ENCODE measurements at places on chromosomes 12 and 14.

- no peak for DNase-seq
Observed at GRCh38 chr12:55673638-55674037, 34.1 kb downstream of the ITGA7 start.

DNA sequence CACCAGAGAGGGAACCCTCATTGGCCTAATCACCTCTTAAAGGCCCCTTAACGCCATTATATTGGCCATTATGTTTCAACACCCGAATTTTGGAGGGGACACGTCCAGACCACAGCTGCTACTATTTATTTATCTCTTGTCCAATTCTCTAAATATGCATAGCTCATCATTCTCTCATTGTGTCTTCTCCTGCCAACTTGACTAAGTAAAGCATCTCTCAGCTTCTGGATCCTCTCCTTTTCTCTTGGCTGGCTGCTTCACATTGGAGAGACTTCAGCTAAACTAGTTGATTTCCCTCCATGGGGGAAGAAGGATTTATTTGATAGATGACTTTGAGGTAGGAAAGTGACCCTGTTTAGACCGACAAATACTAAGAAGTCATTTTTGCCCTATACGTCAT is 120.4 kb upstream of the KRR1 start:
- no peak for DNase-seq

DNA sequence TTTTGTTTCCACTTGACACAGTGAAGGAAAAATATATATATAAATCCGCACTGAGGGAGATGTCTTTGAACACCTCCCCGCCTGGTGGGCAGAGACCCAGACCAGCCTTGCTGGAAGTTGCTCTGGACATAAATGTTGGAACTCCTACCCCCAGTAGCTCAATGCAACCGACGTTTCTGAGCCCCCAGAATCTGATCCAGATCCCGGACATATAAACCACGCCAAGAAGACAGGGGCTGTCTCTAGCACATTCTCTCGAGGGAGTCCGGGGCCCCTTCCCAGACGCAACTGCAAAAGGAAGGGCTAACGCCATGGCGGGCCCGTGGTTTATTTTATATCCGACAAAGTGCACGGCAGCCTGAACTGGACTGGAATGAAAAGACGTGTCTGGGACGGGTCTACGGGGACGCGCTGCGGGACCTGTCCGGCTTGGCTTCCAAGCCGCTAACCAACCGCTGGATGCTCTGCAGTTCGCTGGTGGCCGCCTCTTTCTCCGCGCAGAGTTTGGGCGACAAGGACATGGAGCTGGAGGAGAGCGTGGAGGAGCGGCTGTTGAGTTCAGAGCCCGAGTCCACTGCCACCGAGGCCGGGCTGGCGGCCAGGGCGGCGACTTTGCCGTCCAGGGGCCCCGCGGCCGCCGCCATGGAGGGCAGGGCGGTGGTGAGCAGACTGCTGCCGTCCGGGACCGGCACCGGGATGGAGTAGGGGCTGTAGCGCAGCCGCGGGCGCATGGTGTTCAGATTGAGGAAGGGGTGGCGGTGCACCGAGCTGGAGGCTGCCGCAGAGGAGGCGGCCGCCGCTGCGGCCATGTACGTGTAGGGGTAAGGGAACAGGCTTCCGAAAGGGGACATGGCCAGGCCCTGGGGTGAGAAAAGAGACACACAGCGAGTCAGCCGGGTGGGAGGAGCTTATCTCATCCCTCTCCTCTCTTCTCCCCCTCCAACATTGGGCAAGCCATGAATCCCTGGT is 12.2 kb downstream of the TBX3 start:
- DNase-seq: peak; percentile 85

DNA sequence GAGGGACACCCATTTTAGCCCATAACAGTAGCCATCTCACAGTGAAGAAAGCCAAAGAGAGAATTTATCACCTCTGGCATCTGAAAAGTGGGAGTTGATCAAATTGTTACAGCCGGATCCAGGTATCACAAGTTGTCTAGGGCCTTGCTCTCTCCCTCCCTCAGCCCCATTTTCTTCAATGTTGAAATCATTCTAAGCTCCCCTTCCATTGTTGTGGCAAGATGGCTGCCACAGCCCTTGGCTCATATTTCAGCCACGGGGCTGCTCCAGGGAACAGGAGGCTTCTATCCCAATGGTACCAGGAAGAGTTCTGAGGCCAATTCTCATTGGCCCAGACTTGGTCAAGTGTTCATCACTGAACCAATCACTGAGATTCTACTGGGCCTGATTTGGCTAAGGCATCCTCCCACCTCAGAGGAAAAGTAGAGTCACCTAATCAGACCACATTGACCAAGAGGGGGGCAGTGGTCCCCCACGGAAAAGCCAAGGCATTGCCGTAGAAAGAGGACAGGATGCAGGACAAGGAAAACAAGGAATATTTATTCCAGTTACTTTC is 106.2 kb downstream of the GPATCH2L start:
- DNase-seq: no peak

GRCh38 chr14:91055016-91055415 is 5.4 kb downstream of the RPS6KA5 start:
- no peak for DNase-seq

DNA sequence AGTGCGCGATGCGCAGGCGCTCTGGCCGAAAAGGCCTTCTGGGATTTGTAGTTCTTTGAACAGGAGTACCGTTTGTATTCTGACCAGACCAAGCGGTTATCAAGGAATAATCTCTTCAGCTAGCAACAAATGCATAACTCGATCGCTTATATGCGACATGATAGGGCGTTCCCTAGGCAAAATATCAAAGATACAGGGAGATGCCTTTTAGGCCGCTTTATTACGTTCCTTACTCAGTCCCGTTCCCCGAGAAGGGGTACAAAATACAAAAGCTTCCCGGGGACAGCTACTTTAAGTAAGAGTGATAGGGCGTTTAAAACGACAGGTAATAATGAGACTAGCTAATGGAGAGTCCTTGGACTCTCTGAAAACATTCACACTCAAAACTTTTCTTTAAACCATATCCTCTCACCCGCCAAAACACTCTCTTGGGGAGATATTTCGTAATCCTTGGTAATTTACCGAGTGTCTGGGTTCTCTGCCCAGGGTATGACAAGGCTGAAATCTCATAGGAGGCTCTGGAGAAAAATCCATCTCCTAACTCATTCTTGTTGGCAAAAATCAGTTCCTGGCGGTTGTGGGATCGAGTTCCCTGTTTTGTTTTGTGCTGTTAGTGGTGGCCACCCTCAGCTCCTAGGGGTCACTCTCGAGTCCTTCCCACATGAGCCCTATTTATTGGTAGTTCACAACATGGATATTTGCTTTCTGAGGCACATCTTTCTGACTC is 412 bp upstream of the SNW1 start:
- DNase-seq: peak; percentile 46

All from EH (cell line).